ENCODE measurements at places on chromosomes 4 and X.

DNA sequence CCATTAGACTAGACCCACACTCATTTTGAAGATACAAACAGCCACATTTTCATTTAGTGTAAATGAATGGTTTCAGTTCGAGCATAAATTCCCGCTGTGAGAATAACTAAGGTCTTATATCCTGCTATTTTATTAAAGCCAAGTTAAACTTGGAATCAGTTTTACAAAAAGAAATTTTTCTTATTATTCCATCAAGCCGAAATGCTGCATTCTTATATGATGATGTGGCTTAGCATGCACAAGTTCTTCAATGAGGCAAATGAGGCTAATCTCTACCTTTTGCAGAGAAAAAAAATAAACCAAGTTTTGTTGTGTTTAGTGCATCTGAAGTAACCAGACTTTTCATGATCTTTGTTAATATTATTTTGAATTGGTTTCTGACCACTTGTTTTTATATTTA lies 953.9 kb upstream of the PCDH10 start:
- DNase-seq, result no peak

GRCh38 chrX:150036181-150036580 lies 97.9 kb upstream of the EOLA2 start:
- no peak for DNase-seq

DNA sequence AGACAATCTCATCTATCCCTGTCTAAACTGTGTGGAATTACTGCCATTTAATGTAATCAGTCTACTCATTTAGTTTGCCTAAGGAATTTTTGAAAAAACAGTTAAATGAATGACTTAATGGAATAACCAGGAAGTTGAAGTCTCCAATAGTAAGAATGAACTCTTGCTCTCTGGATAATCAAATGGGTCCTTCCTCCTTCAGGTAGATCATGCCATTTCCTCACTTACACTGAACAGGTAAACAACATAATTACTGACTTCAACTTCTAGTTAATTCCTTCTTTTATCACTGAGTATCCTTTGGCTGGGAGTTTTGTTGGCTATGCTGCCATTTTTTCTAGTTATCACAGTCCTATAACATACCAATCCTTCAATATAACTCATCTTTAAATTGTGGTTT lies 56.0 kb downstream of the ELOVL6 start:
- no peak for DNase-seq

- no peak for DNase-seq
These were observed 100.7 kb upstream of the FAM9C start for GRCh38 chrX:13144927-13145655.

- no peak for DNase-seq
These were observed 30.6 kb upstream of the KCNIP4 start for GRCh38 chr4:21979196-21979595.

DNA sequence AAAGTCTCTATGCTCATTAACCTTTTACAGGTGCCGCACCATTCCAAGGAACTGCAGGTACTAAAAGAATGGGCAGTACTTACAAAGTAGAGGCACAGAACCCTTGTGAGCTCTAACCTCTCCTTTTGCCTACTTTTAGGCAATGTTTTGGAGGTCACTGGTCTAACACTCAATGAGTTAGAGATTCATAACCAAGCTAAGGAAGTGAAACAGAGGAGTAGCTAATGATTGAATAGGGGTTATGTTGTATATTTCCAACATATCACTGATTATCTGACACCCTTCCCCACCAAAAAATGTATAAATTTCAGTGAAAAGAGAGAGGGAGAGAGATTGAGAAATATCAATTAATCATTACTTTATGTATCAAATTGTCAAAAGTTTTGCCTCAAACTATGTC lies 269.3 kb downstream of the PCDH7 start:
- no peak for DNase-seq

- DNase-seq, result no peak
These were observed 33.8 kb upstream of the NAP1L5 start for GRCh38 chr4:88731381-88731780.

DNA sequence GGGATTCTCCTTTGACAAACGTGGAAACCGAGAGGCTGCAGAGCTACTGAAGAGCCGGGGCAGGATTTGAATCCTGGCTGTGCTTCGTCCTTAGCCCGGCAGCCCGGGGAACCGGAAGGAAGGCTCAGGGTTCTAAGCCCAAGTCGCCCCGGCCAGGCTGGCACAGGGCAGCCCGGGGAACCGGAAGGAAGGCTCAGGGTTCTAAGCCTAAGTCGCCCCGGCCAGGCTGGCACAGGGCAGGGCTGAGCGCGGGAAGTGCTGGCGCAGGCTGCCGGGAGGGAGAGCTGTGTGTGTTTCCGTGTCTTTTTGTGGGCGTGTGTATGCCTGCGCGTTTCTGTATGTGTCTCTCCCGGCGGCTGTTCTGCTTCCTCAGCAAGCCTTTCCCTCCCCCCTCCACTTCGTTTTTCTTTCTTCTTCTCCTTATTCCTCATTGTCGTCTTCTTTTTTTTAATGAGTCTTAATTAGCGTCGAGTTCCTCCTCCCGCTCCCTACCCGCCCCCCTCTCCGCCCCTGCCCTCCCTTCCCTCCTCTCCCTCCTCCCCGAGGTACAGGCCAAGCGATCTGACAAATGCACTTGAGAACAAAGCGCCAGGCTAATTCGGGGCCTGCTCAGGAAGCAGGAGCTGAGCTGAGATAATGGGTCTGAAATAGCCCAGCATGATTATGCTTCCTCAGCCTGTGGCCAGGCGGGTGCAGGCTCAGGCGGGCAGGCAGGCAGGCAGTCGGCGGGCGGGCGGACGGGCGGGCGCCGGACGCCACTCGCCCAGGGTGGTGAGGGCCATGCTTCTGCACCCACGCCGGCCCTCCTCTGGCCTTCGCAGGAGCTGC lies 65.9 kb downstream of the EFNB1 start:
- no peak for DNase-seq

GRCh38 chr4:71259280-71259679 lies 79.5 kb upstream of the SLC4A4 start:
- no peak for DNase-seq

DNA sequence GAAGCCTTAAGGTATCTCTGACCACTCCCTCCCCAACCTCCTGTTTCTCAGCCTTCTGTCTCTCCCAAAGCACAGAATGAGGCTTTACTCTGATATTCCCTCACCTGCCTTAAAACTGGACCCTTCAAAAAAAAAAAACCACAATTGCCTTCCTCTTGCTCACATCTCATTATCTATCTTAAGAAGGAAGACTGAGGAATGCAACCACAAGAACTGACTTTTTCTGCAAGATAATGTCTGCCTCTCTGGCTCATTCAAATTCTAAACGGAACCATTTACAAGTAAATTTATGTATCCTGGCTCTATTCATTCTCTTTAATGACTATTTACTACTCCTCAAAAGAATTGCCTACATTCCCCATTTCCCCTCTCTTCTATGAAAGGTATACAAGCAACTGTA lies 545.5 kb upstream of the HTR2C start:
- DNase-seq, result no peak

DNA sequence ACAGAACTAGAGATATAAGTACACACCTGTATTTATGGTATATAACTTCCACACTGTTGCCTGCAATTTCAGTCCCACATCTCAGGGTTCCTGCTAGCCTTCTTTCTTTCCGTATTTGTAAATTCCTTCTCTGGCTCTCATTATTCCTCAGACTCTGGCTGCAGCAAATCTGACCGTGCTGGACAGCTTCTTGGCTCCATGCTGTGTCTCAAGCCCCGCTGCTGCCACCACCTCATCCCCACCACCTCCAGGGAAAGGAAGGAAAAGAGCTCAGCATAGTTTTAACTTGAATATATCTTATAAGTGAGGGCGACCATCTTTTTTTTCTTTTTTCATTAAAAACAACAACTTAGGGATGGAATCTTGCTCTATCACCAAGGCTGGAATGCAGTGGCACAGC lies 155.6 kb upstream of the CXCL13 start:
- no peak for DNase-seq

DNA sequence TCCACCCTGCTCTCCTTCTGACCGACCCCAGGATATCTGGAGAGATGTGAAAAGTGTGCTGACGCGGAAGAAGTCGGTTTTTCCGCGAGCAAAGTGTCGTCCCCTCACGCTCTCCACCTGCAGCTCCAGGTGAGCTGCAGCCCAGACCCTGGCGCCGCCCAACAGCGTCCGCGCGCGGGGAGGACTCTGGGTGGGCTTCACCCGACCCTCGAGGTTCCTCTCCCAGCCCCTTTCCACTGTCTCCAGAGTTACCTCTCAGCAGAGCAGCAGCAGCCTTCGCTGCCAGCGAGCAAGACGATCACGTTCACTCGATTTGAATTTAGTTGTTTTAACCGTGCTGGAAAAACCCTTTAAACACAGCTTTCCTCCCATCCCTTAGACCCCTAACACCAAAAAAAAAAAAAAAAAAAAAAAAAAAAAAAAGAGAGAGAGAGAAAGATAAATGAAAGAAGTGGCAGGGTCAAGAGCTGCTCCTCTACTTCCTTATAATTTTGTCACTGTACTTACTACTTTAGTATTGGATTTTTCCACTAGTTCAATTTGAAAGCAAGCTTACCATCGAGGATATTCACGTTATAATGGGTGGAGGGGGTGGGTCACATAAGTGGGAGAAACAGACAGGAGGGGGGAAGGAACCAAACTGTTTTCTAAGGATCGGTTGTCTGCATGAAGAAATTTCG lies 758 bp upstream of the NR3C2 start:
- no peak for DNase-seq

DNA sequence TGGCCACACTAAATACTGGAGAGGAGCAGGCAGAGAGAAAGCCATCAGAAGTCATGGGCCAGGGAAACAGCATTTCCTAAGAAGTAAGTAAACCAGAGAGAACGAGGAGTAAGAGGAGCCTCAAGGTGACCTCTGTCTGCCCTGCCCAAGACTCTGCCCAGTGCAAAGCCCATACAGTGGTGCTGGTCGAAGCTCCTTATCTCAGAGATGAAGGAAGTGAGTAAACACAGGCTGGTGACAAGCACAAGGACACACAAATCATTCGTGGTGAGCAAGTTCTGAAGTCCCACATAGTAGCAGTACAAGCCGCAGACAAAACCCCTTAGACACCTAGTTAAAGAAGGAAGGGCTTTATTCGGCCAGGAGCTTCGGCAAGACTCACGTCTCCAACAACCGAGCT lies 62.7 kb downstream of the DCTD start:
- no peak for DNase-seq

GRCh38 chr4:39613093-39613656 lies 25.5 kb downstream of the SMIM14 start:
- no peak for DNase-seq

DNA sequence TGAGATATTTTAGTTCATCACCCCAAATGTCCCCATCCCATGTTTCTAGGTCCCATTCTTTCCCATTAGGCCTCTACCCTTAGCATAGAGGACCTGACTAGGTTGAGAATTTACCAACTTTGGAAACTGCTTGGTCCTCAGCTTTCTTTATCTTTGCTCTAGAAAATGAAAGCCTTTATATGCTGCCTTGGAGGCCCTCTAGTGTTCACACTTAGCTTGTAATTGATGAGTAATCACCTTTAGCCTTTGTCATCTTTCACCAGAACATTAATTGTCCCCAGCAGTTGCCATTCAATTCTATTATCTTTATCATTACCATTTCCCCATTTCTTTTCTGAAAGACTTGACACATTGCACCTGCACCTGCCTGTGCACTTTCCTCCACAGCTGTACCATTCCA lies 589.2 kb upstream of the NR3C2 start:
- DNase-seq, result no peak

DNA sequence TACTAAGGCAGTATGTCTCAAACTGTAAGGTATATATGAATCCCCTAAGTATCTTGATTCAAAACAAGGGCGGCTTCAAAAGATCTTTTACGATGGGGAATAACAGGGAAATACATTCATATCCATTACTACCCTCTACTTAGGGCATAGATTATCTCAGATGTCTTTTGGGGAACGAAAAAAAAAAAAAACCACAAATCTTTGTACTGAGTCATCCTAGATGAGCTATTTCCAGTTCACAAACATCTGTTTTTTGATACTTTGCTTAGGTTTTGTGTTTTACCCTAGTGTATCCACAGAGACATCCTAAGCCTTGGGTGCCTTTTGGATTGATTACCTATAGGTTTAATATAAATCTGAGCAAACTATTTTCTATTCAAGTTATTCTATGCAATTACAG lies 457.2 kb downstream of the NLGN4X start:
- DNase-seq, result no peak

DNA sequence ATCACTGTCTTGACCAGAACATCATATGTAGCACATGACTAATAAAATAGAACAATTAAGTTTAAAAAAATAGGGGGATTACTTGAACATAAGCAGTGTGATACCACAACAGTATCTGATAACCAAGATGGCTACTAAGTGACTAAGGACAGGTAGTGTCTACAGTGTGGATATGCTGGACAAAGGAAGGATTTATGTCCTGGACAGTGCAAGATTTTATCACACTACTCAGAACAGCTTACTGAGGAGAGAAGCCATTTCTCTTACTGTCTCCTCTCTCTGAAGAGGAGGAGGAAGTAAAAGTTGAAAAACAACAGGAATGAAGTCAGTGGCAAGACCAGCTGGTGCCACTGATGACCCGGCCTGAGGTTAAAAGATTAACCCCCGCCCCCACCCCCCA lies 4.0 kb upstream of the SLC10A7 start:
- no peak for DNase-seq

DNA sequence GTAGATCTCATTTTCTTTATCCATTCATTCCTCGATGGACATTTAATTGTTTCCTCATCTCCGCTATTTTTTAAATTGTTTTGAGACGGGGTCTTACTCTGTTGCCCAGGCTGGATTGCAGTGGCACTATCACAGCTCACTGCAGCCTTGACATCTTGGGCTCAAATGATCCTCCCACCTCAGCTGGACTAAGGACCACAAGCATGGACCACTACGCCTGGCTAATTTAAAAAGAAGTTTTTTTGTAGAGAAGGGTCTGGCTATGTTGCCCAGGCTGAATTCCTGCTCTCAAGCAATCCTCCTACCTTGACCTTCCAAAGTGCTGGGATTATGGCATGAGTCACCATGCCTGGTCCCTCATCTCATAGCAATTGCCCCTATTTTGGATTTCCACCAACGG lies 7.0 kb upstream of the TRIML1 start:
- DNase-seq, result no peak

DNA sequence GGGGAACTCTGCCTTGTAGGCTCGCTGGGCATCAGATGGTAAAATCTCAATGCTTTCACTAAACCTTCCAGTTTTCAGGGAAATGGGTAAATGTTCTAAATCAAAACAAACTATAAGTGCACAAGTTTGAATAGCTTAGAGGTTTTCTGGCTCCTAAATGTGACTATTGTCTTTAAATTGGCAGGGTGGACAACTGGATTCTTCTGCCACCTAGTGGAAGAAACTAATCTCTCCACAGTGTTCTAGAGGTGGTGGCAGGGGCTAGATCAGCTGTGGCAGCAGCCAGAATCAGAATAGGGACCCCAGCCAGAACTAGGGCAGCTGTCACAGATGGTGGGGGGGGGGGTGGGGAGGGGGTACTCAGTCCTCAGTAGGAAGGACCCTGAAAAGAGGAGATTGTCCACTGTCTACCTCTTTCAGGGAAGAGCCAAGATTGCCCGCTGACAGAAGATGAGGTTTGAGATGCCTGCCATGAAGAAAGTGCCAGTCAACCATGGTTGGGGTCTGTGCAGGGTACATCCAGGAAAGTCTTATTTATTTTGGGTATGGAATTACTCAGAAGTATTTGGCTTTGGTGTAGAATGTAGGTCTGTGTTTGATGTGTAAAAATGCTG lies 201.4 kb downstream of the CCNG2 start:
- no peak for DNase-seq

GRCh38 chr4:146311238-146311970 lies 97.1 kb downstream of the REELD1 start:
- no peak for DNase-seq

- no peak for DNase-seq
These were observed 38.6 kb upstream of the NYX start for GRCh38 chrX:41408576-41408975.

GRCh38 chr4:74621616-74622015 lies 172.7 kb downstream of the BTC start:
- DNase-seq, result no peak

- DNase-seq, result no peak
These were observed 1.1 kb downstream of the BMPR1B start for GRCh38 chr4:94758700-94759399.
